Stimulated activated CD8-positive, alpha-beta memory T cell treated with anti-CD3 and anti-CD28 coated beads, Interleukin-4, amount 100 ng/mL, for 48 hours (primary cell): ENCODE measurements at places on chromosomes 11 and 22.

- peak; percentile 62 for DNase-seq
Observed at GRCh38 chr11:110092515-110093406, at the start of gene ZC3H12C. TSS of gene ZC3H12C (plus strand) at chr11:110093392. CDS start at chr11:110093412, 20 bp downstream.

- no peak for DNase-seq
Observed at GRCh38 chr22:45919504-45920286, 57.3 kb downstream of the WNT7B start.

DNA sequence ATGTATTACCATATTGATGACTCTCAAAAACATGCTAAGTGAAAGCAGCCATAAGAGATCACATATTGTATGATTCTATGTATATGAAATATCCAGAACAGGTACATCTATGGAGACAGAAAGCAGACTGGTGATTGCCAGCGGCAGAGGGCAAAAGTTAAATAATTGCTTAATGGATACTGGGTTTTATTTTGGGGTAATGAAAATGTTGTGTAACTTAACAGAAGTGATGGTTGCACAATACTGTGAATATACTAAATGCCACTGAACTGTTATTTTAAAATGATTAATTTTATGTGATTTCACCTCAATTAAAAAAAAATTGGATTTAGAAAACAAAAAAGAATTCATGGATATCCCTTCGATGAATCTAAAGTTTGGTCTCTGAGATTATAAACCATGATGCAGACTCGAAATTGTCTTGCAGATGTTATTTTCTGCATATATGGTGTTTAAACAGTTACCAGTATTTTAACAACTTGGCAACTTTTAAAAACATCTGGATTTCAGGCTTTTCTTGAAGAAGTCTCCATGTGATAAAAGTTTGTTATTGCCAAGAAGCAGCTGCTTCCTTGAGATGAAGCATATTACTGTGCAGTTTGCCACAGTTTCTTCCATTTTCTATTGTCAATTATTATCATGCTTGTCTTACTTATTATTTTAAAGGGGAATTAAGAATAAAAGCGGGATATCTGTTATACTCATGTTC, 38.1 kb downstream of the LARGE2 start:
- DNase-seq: no peak

GRCh38 chr22:42960531-42961399, 54.2 kb downstream of the PACSIN2 start:
- no peak for DNase-seq

DNA sequence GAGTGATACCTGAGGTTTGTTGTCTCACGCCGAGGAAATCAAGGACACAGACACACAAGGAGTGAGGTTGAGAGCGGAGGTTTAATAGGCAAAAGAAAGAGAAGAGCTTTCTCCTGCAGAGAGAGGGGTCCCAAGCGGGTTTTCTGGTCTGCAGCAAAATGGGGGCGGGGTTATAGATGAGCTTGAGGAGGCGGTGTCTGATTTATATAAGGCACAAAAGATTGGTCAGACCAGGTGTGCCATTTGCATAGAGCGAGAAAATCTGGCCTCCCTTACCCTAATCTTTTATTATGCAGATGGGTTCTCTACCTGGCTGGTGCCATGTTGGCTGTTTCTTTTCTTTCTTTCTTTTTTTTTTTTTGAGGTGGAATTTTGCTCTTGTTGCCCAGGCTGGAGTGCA, 11.8 kb downstream of the C11orf96 start:
- DNase-seq: no peak

DNA sequence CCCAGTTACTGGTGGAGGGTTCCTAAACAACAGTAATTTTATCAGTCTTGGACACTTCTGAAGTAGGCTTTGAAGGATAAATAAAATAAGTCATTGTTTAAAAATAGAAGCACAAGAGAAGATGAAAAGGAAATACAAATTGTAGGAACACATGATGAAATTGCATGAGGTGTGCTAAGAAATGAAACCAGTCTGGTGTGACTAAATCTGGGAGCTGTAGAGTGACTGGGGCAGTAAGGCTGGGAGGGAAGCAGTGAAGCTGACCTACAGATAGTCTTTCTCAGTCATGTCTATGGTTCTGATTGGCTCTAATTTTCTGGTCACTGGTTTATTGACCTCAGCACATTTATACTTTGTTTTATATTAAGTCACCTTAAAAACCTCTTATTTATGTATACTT, 139.1 kb downstream of the SLC17A6 start:
- no peak for DNase-seq

DNA sequence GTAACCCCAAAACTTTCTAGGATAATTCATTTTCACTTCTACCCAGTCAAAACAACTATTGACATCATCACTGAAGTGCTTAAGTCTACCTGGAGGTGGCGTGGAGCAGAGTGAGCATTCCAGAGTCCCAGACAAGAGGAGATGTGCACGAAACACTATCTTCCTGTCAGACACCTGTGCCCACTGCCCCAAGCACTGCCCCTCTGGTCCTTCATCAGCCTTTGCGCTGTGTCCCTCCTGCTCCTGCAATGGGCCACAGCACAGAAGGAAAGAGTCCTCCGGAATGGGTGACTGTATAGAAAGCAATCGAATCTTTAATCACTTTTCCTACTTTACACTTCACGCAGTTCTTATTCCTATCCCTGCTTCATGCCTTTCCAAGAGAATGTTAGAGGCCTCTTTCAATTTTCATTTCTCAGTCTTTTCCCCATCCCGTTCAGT, 512 bp upstream of the GRIA4 start:
- no peak for DNase-seq

DNA sequence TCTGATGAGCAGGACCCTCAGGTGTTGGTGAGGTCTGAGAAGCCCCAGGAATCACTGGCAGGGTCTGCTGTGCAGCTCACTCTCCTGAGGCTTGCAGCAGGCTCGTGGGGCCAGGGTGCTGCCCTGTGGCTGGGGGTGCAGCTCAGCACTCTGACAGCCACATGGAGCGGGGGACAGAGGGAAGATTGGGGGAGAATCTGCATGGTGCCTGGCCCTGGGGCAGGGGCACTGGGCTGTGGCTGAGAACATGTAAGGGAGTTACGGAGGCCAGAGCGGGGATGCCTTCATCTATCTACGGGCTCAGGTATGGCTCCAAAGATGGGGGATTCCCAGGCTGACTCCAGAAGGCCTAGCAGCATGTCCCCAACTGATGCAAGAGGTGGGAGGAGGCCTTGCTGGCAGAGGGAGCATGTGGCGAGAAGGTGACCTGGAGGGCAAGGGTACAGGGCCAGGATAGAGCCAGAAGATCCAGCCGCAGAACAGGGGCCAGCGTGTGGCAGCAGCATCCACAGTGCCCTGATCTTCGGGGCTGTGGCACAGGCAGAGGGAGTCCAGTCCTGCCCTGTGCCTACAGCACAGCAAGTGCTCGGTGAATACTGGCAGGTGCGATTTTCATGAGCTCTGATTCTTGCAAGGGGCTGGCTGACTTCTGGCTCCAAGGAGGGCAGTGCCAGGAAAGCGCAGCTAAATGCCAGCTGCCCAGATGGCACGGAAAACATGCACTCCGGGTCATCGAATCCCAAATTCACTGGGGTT, 184.7 kb downstream of the CTTN start:
- no peak for DNase-seq

DNA sequence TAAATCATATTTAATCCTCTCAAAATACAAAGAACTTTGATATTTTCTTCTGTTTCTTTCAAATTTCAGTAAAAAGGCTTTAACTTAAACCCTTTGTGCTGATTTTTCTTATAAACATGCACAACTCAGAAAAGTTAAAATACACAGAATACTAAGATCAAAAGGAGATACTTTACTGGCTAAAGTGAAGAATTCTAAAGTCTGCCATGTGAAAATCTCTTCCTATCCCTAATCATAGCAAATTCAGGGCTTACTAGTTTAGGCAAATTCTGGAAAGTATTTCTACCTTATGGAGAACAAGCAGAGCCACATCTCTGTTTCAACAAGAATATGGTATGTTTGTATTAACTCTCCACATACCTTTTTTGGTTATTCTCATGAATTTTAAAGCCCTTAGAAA, 96.6 kb downstream of the PGR start:
- no peak for DNase-seq

- DNase-seq: no peak
Observed at GRCh38 chr11:1303973-1304372, 5.5 kb downstream of the TOLLIP start.

- no peak for DNase-seq
Observed at GRCh38 chr22:29937940-29938693, 55.1 kb downstream of the MTMR3 start.

DNA sequence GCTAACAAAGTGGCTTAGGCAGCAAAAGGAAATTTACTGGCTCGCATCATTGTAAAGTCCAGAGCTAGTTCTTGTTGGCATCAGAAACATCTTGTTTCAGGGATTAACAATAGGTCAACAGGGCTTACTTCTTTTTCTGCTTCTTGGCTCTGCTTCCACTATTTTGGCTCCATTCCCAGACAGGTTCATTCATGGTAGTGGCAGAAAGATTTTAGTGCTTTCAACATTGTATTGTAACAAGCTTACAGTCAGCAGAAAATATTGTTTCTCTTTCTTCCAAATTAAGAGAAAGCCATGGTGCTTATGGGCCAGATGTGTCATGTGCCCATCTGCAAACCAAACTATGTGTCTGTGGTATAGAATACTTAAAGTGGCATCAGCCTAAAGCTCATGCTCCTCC, 315.6 kb downstream of the RAB38 start:
- no peak for DNase-seq

DNA sequence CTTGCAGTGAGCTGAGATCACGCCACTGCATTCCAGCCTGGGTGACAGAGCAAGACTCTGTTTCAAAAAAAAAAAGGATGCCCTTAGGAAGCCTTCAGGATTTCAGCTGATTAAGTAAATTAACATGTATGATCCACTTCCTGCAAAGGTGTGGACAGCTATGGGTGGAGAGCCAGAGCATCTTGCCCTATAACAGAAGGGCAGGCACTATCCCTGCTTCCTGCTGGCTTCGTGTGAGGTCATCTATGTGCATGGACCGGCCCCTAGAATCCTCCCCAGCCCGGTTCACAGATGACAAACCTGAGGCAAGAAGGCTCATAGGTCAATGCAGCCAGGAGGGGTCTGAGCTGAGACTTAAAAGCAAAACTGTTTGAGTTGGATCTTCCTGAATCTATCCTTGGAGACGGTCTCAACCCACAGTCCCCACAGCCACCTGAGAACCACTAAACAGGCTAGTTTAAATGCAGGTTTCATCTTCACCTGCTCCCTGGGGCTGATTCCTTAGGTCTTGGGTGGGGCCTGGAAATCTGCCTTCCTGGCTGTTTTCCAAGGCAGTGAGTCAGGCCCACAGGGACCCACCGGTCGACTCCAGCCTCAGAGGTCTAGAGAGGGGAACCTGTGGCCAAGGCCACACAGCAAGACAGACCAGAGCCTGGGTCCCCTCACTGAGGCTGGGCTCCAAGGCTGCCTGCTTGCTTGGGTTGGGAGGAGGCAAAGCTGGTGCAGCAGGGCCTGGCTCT, 55.2 kb upstream of the MPEG1 start:
- no peak for DNase-seq

- no peak for DNase-seq
Observed at GRCh38 chr22:49278340-49278739, 549.3 kb downstream of the BRD1 start.

DNA sequence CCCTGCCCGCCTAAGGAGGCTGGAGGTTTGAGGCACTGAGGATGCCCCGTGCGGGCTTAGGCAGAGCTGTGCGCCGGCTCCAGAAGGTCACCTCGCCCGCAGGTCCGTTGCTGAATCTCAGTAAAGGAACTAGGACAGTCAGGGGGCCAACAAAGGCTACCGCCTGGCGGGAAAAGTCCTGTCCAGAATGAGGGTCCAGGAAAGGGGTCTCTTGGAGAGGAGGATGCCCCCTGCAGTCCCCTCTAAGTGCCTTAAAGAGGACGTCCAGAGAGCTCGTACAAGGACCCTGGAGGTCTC, 548 bp downstream of the PVALB start:
- DNase-seq: no peak

DNA sequence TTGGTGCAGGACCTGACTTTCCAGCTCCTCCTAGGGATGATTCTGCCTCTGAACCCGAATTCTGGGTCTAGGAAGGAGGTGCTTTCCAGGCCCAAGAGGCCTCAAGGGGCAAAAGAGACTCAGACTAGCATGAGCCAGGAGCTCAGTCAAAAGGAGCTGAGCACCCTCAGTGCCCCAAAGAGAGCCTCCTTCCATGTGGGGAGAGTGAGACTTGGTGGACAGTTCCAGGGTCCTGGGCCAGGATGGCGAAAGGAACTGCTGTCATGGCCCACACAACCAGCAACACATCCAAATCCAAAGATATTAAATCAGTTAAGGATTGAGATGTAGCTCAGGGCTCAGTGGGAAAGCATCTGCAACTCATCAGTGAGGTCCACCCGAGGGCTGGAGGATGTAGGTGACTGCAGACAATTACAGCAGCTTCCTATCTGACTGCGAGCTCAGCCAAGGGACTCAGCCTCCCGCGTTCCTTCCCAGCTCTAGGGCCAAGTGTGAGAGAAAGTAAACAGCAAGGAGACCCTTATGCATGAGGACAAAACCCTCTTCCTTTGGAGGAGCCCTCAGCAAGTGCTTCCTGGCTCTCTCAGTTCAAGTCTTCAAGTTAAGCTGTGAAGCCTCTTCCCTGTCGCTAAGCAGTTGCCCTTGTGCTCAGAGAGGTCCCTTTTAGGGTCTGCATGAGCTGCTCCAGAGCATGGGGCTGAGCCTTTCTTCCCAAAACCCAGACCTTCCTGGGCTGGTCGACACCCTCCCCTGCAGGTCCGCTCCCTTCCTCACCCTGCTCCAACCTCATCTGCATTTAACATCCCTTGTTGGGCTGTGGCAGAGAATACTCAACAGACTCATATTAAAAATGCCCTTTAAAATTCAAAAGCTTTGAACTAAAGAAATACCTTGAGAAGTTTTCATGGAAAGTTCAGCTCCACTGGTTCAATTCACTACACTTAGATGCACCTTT, 35.8 kb downstream of the C11orf58 start:
- DNase-seq: no peak

DNA sequence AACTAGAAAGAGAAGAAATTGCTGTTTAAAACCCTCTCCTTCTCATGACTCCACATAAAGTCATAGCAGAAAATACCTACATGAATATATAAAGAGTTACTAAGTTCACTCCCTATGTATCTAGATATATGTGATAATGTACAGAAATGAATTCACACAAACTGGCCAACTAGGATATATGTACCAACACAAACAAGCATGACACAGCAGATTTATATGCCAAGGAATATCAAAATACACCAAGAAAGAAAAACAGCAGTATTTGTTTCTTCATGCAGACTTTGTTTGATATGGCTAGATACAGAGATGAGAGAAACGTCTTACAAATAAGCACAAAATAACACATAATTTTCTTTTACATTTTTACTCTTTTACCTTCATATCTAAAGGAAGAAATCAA, 1.8 kb downstream of the OR51G1 start:
- DNase-seq: no peak

DNA sequence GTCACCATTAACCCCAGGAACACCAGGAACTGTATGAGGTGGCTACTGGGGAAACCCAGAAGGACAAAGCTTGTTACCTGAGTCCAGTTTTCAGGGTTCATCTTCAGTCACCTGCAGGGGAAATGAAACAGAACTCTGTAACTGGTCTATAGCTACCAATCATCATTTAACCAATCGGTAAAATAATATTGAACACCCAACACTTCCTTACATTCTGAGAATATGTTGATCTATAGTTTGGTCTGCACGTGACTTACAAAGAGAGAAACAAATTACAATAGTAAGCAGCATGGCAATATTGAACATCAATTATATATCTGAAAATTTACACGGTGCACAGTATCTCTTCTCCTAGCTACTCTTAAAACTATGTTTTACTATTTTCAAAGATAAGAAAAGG, at the start of gene OR6T1:
TSS of gene OR6T1 (minus strand) at position 101 of the 400 bp plus-strand sequence. CDS start at position 101, 0 bp downstream.
- no peak for DNase-seq

- no peak for DNase-seq
Observed at GRCh38 chr11:33500861-33501479, 199.7 kb downstream of the C11orf91 start.

- DNase-seq: no peak
Observed at GRCh38 chr11:74992852-74993251, 4.1 kb downstream of the NEU3 start.

GRCh38 chr11:79431535-79431934, 9.3 kb downstream of the TENM4 start:
- DNase-seq: no peak
